Neural crest cell (in vitro differentiated cells): ENCODE measurements at places on chromosomes 3 and 15. TPM values are rescaled to one million over a fixed set of nuclear protein-coding genes. Genes with fewer than 3 reads are reported as not detected.

- H3K36me3 ChIP-seq, result no peaks in the 10 kb centered on the region
- no peak overlapping the region for H3K27ac ChIP-seq
- no peaks in the 10 kb centered on the region for H3K27me3 ChIP-seq
- peaks cover 60% of the 10 kb centered on the region for H3K4me1 ChIP-seq
Measured at GRCh38 chr3:71131375-71132314, 451.9 kb downstream of the FOXP1 start.

DNA sequence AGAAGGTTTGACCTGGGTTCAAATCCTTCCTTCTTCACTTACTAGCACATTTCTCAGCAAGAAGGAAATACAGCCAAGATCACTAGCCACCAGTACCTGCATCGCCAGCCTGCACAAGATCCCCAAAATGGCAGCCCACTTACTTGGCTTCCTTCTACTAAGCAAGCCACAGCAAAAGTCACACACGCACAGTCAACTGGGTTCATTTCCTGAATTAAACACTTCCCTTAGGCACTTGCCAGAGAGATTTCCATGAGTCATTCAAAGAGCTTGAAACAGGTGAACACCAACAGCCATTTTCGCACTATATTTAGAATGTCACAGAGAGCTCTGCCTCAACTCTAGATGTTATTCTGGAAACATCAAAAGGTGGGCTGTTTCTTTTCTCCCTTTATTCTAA lies 42.6 kb downstream of the MGLL start:
- DNase-seq, result no peak
- H3K27ac ChIP-seq, result no peak overlapping the region
- no peaks in the 10 kb centered on the region for H3K27me3 ChIP-seq
- H3K4me1 ChIP-seq, result peaks cover 47% of the 10 kb centered on the region
- peaks cover 4% of the 10 kb centered on the region for H3K36me3 ChIP-seq

The BNC1 gene
- total RNA-seq, result 0.25 and 0.35 TPM in 2 replicates

DNA sequence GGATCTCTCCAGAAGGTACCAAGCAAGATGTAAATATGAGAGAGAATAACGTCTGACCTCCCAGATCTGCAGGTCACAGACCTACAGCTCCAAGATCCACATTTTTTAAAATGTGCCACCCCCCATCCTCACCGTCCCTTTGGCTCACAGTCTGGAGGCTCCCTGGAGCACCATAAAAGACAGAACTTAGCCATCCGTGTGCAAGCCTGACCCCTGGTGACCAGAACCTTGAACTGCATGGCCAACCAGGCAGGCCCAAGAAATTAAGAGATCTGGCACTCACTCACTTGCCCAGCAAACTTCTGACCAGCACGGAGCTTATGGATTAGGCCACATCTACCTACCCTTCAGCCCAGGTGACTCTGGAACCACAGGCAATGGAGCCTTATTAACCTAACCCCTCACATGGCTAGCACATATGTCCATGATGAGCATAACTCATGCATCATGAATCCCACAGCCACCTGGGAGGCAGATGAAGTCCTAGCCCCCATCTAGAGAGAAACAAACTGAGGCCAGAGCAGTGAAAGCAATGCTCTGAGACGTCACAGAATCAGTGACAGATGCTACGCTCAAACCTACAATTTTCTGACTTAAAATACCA lies 275.3 kb downstream of the UACA start:
- H3K4me1 ChIP-seq, result peaks cover 5% of the 10 kb centered on the region
- peak; percentile 81 for DNase-seq
- no peaks in the 10 kb centered on the region for H3K27me3 ChIP-seq
- H3K36me3 ChIP-seq, result no peaks in the 10 kb centered on the region
- H3K4me3 ChIP-seq, result no peak overlapping the region

DNA sequence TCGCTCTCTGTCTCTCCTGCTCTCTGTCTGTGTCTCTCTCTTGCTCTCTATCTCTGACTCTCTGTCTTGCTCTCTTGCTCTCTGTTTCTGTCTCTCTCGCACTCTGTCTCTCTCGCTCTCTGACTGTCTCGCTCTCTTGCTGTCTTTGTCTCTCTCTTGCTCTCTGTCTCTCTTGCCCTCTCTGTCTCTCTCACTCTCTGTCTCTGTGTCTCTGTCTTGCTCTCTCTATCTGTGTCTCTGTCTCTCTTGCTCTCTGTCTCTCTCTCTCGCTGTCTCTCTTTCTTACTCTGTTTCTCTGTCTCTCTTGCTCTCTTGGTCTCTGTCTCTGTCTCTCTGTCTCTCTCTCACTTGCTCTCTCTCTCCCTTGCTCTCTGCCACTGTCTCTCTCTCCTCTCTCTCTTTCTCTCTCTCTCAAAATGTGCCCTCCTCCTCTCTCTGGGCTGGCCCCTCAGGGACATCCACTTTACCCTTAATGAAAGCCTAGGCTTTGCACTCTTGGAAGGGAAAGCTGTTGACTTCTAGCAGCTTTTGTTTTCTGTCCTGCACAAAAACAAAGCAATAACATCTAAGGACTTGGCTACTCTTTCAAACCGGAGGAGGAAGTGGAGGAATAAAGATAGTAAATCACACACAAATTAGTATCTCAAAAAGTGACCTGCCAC lies 73.9 kb upstream of the NR2E3 start:
- H3K4me1 ChIP-seq, result no peaks in the 10 kb centered on the region
- H3K27ac ChIP-seq, result no peak overlapping the region
- no peaks in the 10 kb centered on the region for H3K36me3 ChIP-seq

DNA sequence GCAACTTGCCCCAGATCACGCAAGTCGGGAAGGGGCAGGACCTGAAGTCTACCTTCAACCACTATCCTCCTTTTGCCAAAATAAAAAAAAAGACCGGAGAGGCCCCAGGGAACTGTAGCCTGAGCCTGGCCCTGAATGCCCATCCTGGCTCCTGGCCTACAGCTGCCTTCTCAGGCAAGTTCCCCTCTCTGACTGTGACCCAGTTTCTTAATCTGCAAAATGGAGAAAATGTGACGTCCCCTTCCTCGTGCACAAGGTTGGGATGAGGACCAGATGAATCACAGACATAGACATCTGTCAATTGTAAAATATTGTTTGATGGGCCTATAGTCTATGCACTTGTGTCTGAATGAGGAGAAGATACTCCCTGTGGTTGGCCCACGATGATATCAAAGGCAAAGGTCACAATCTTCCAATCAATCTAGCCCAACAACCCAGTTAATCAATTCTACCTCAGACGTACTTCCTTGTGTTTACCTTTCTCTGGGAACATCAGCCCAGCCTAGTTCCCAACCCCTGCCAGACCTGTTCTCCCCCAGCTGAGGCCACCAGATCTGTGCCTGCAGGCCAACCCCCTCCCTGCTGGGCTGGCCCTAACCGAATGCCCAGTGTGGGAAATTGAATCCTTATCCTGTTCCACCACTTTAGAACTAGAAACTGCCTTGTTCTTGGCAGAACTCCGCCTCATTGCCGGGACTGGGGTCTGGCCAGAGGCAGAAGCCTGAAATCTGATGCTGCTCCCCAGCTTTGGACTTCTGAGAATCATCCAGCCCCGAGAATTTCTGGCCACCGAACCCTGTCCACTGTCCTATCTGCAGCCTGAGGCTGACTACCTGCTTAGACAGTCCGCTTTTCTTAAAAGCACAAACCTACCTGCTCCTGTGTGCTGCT lies 101.8 kb upstream of the LIPC start:
- no peak for DNase-seq
- H3K36me3 ChIP-seq, result peaks cover 3% of the 10 kb centered on the region
- peak overlapping the region; percentile 46 for H3K27ac ChIP-seq
- H3K4me1 ChIP-seq, result peaks cover 37% of the 10 kb centered on the region
- H3K27me3 ChIP-seq, result no peaks in the 10 kb centered on the region

- H3K4me1 ChIP-seq, result peaks cover 13% of the 10 kb centered on the region
- H3K27ac ChIP-seq, result no peak overlapping the region
- H3K36me3 ChIP-seq, result peaks cover 20% of the 10 kb centered on the region
- no peak for DNase-seq
- no peaks in the 10 kb centered on the region for H3K27me3 ChIP-seq
Measured at GRCh38 chr3:67580430-67581000, 73.9 kb downstream of the SUCLG2 start.

DNA sequence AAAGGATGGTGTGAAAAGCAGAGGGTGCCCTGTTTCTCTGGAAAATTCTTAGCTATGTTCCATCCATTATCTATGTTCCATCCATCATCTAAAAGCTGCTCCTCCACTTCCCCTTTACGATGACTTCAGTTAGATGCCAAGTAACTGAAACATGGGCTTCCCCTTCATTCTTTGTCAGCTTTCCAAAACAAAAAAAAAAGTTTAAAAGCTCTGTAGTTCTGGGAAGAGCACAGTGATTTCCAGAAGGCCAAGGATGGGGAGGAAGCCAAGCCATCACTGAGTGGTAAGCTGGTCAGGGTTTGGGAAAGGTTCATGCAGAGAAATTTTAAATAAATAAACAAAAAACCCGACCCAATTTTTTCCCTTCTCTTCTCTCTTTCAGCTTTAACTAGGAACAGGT lies 111.5 kb downstream of the CFAP44 start:
- no peak for DNase-seq
- no peak overlapping the region for H3K27ac ChIP-seq
- no peaks in the 10 kb centered on the region for H3K27me3 ChIP-seq
- H3K4me1 ChIP-seq, result peaks cover 4% of the 10 kb centered on the region
- no peak overlapping the region for H3K4me3 ChIP-seq
- peaks cover 39% of the 10 kb centered on the region for H3K36me3 ChIP-seq

DNA sequence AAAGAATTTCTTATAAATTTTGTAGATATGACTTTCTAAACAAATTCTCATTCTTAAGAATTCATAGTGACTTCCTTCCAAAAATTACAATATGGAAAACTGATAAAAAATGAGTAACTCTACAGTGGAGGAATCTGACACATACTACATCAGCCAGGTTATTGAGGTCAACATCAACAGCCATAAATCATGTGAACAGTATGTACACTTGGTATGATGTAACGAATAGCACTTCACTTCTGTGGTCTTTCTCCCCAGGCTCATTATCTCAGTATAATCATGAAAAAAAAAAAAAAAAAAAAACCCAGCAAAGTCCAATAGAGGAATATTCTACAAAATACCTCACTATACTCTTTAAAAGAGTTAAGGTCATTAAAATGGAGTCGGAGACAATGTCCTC lies 111.2 kb upstream of the SUCLG2 start:
- H3K4me1 ChIP-seq, result no peaks in the 10 kb centered on the region
- no peak overlapping the region for H3K27ac ChIP-seq
- H3K27me3 ChIP-seq, result no peaks in the 10 kb centered on the region
- H3K36me3 ChIP-seq, result peaks cover 7% of the 10 kb centered on the region
- no peak overlapping the region for H3K4me3 ChIP-seq

The STAB1 gene
- total RNA-seq, result 0.11 and 0.16 TPM in 2 replicates

GRCh38 chr15:69806287-69806915 lies 291.3 kb downstream of the TLE3 start:
- no peak overlapping the region for H3K27ac ChIP-seq
- DNase-seq, result no peak
- no peaks in the 10 kb centered on the region for H3K36me3 ChIP-seq

DNA sequence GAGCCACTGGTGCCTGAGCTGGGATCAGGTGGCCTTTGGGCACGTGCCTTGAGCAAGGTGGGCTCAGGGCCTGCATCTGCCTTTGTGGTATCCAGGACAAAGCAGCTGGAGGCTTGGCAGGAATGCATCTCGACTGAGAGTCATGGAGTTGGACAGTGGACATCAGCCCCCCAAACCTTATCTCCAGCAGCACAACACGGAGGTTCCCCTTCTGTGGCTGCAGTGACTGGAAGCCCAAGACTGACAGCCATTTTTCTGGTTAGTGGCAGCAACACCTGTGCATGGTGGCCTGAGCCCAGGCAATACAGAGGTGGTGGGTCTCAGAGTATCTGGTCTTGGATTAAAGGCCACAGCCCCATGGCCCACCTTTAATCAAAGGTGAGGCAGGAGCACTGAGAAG lies 27.8 kb upstream of the TSEN2 start:
- no peak overlapping the region for H3K27ac ChIP-seq
- no peaks in the 10 kb centered on the region for H3K4me1 ChIP-seq
- no peak overlapping the region for H3K4me3 ChIP-seq
- DNase-seq, result no peak
- H3K36me3 ChIP-seq, result no peaks in the 10 kb centered on the region
- peaks cover 2% of the 10 kb centered on the region for H3K27me3 ChIP-seq

- H3K27me3 ChIP-seq, result no peaks in the 10 kb centered on the region
- H3K36me3 ChIP-seq, result no peaks in the 10 kb centered on the region
- no peak overlapping the region for H3K27ac ChIP-seq
- peaks cover 5% of the 10 kb centered on the region for H3K4me1 ChIP-seq
- H3K4me3 ChIP-seq, result no peak overlapping the region
- DNase-seq, result peak; percentile 73
Measured at GRCh38 chr15:33292717-33293307, 18.0 kb upstream of the RYR3 start.

The SACM1L gene
- 44.1 and 45.7 TPM in 2 replicates for total RNA-seq

DNA sequence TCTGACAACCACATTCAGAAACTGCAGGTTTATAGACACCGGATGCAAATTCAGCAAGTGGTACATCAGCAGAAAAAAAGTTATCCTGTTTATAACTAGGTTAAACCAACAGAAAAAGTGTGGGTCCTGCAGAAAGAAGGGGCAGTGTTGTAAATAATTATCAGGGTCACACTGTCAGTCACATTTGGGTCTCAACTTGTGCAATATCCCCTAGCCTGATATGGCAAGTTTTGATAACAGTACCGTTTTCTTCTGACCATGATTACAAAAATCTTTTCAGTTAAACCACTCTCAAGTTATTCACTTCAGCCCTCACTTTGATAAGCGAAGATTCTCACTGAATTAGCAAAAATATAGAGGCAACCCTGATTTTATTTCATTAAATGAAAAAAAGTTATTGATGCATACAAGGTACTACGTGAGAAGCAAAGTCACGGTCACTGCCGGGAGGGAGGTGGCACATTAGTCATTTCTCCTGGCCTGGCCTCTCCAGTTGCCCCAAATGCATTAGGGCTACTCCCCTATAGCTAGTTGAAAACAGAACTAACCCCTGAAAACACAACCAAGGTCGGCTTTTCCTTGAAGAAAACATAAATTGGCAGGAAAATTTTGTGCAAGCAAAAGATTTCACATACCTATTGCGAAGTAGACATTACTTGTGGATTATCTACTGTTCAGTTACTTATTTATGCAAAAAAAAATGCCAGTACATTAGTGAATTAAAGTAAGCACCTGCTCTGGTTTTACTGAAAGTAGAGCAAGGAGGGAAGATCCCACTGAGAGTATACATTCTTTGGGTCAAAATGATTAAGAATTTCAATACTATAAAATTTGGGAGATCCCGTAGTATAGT lies 28.6 kb downstream of the IL5RA start:
- no peaks in the 10 kb centered on the region for H3K36me3 ChIP-seq
- no peak overlapping the region for H3K27ac ChIP-seq
- peaks cover 4% of the 10 kb centered on the region for H3K27me3 ChIP-seq
- no peaks in the 10 kb centered on the region for H3K4me1 ChIP-seq

DNA sequence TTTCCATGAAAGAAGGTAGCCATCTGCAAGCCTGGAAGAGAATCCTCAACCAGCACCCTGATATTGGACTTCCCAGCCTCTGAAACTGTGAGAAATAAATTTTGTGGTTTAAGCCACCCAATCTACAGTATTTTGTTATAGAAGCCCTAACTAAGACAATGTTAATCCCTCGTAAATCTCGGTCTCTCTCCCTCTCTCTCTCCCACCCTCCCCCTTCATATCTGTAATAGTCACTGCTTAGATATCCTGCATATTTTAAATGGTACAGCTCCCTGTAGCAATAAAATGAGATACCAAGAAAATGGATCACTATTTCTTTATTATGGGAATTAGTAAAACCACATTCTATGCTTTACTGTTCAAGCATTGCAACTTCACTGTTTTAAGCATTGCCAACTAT lies 21.0 kb upstream of the FAM174B start:
- H3K27me3 ChIP-seq, result no peaks in the 10 kb centered on the region
- no peak overlapping the region for H3K4me3 ChIP-seq
- no peak overlapping the region for H3K27ac ChIP-seq
- H3K4me1 ChIP-seq, result peaks cover 7% of the 10 kb centered on the region

- no peak overlapping the region for H3K27ac ChIP-seq
- H3K36me3 ChIP-seq, result no peaks in the 10 kb centered on the region
- H3K27me3 ChIP-seq, result no peaks in the 10 kb centered on the region
Measured at GRCh38 chr3:178551916-178552321, 15.7 kb downstream of the KCNMB2 start.
